ENCODE measurements at places on chromosomes 5 and 9.

- no peak for DNase-seq
These were observed 173.5 kb downstream of the C5orf15 start for GRCh38 chr5:133794771-133795415.

DNA sequence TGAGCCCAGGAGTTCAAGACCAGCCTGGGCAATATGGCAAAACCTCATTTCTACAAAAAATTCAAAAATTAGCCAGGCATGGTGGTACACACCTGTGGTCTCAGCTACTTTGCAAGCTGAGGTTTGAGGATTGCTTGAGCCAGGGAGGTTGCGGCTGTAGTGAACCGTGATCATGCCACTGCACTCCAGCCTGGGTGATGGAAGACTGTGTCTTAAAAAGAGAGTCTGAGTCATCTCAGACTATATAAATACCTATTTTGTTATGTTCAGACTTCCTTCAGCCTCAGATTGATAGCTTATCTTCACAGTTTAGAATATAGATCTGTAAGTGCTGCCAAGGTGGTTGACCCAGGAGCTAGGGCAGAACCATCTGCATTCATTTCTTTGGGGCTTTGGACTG is 1.6 kb upstream of the PAIP2 start:
- DNase-seq = no peak

DNA sequence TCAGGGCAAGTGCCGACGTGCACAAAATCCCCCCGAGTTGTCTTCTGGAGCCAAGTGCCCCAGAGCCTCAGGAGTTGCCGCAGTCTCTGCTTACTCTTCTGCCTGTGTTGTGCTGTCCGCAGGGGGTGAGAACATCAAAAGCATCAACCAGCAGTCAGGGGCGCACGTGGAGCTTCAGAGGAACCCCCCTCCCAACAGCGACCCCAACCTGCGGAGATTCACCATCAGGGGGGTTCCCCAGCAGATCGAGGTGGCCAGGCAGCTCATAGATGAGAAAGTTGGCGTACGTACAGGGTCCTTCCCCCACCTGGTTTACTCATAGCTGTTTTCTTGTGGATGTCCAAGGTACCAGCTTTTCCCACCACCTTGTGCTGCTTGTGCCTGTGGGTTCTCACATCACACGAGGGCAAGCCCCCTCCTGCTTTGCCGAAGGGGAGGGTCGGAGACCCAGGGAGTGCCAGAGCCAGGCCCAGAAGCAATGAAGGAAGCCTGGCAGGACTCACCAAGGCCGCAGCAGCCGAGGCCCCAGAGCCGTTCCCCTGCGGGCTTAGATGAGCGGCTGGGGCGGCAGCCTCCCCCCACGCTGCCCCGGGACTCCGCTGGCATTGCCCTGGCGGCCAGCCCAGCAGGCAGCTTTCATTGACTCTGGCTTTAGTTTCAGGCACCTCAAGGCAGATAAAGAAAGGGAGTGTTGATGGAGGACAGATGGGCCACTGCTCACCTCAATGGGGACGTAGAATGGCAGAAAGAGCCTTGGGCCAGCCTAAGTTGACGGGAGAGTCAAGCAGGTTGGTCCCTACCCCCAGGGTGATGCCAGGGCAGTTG is 33.7 kb upstream of the PRDM12 start:
- no peak for DNase-seq

- DNase-seq = no peak
These were observed 163.6 kb upstream of the IRX2 start for GRCh38 chr5:2914981-2915484.

- DNase-seq = no peak
These were observed 108.5 kb downstream of the NR6A1 start for GRCh38 chr9:124662561-124662960.

GRCh38 chr9:123425836-123426365 is 69.9 kb downstream of the CRB2 start:
- no peak for DNase-seq

GRCh38 chr5:138366632-138367382 is 14.3 kb downstream of the KDM3B start:
- DNase-seq = no peak

GRCh38 chr9:108961151-108961550 is 27.0 kb downstream of the ABITRAM start:
- DNase-seq = no peak

DNA sequence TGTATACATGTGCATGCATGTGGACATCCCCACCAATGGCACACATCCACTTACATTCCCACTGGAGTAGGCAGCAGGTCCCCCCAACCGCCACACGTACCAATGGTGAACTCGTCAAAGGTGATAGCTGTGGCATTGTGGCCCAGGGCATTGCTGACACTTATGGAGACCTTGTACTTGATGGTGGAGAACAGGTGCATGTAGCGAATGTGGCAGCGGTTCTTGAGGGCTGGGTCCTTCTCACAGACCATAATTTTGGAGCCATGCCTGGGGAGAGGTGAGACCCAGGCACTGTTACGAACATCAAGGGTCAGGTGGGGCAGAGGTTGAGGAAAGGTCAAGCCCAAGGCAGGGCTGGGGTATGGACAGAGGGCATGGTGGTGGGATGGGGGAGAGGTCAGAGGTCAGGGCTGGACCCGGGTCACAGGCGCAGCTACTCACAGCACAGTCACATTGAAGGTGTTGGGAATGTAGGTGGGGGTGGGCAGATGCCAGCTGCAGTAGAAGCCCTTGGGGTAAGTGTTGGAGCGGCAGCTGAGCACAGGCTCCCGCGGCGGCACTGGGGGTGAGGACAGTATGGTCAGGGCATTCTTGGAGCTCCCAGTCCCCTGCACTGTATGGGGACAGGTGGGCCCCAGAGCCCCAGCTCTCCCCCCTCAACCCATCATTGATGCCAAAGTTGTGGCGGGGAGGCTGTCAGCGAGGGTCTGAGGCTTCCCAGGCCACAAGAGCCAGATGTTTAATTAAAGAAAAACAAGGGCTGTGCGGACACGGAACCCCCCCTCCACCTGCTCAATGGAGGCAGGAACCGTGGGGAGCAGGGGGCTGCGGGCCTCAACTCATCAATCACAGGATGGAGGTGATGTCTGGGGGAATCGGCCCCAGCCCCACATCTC is 31.9 kb downstream of the CNTFR start:
- DNase-seq = no peak

GRCh38 chr5:34487159-34487879 is 168.8 kb upstream of the RAI14 start:
- no peak for DNase-seq

- no peak for DNase-seq
These were observed 196.2 kb downstream of the HSPA4 start for GRCh38 chr5:133247881-133248624.

- DNase-seq = no peak
These were observed 190.1 kb downstream of the PARP8 start for GRCh38 chr5:50856401-50857119.

DNA sequence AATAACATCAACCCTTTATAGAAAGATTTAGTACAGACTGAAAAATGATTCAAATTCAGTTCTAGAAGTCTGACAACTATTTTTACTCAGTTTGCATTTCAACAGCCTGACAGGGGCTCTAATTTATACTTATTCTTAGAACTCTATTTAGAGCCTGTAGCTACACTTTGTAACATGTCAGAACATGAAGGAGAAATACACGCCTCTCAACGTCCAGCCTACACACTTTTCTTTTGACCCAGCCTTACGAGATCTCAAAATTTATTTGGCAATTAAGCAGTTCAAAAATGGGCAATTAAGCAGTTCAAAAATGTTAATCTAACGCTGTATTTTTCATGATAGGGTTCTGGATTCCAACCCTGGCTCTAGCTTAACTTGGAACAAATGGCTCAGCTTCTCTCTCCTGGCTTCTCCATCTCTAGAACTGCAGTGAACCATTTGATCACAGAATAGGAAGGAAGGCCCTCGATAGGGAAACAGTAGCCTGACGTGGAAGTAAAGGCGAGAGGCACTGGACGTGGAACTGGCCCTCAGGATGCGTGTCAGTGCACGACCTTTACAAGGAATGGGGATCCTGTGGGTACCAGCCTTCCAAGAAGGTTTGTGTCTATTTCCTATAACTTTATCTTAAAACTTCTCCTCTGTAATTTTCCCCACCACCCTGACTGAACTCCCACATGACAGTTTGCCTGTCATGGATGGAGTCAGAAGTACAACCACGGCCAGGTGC is 66.4 kb downstream of the PRRT1B start:
- no peak for DNase-seq

- DNase-seq = no peak
These were observed 139.5 kb downstream of the KDM4C start for GRCh38 chr9:6897207-6897822.

DNA sequence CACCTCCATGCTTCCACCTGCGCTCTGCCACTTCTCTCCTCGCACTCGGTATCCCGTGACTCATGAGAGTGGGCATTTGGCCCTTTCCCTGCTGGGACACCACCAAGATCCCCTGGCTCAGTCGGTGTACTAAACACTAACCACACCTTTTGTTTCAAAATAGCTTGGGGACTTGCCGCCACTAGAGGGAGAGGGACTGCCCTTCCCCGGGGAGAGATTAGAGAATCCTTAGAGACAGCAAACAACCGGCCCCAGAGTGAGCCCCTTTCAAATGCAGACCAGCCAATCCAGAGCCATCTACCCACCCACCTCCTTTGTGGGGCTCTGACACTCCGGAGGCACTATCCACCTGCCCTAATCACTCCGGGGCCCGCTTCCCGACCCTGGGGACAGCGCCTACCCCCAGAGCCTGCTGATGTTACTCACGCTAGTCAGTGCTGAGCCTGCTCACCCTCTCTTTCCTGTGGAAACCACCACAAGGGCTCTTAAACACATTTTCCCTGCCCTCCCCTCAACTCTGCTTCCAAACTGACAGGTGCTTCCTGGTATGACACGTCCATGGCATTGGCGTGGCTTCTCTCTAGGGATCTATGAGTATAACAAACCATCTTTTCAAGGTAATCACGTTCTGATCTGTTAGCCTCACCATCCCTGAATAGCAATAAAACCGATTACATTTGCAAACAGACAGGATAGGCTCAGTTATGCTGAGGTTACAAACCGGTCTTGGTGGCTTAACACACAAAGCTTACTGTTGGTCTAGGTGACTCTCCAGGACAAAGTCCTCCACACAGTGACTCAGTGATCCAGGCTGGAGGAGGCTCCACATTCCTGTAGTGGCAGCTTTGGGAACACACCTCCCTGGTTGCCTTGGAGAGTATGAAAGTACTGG is 180.1 kb upstream of the MVB12B start:
- DNase-seq = no peak

- no peak for DNase-seq
These were observed 56.6 kb upstream of the IFNK start for GRCh38 chr9:27467486-27467885.

- no peak for DNase-seq
These were observed 145.7 kb downstream of the EGFLAM start for GRCh38 chr5:38403877-38404635.

DNA sequence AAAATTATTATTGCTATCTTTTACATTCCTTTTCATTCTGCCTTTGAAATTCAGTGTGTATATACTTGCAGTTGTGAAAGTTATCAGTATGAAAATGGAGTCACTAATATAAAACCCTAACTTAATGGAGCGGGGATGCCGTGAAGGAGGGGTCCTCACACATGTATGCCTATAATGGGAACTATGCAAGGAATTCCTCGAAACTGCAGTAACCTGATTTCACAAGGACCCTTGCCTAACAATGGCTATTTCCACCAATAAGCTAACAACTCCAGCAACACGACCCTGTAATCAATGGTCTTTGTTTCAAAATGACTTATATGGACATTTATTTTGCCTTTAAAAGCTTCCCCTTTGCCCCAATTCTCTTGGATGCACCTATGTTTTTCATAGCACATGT is 12.6 kb upstream of the MLLT3 start:
- DNase-seq = no peak

- DNase-seq = no peak
These were observed 38.3 kb upstream of the KCNV2 start for GRCh38 chr9:2679011-2679410.

DNA sequence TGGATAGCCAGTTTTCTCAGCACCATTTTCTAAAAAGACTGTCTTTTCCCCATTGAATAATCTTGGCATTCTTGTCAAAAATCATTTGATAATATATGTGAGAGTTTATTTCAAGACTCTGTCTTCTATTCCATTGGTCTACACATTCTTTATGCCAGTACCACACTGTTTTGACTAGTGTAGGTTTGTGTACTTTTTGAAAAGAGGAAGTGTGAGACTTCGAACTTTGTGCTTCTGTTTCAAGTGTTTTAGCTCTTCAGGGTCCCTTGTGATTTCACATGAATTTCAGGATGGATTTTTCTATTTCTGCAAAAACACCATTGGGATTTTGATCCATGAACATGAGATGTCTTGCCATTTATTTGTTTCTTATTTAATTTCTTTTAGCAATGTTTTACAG is 78.5 kb upstream of the ALDH1A1 start:
- DNase-seq = no peak

DNA sequence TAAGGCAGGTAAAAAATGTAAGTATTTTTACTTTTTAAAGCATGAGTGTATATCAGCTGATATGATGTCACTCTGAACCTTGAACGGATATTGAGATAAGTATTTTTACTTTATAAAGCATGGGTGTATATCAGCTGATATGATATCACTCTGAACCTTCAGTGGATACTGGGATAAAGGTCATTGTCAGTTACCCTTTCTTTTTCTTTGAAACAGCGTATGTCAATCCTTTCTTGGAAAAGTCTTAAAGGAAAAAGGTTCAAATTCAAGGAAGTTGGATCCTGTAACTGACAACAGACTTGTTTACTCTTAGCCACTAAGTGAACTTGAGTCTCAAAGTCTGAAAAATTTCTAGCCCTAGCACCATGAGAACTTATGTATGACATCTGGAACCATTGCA is 61.7 kb upstream of the IFNK start:
- DNase-seq = no peak

- no peak for DNase-seq
These were observed 181.9 kb upstream of the SEMA6A start for GRCh38 chr5:116756531-116756930.

GRCh38 chr5:133472829-133473228 is 139.5 kb downstream of the FSTL4 start:
- no peak for DNase-seq

GRCh38 chr9:131432597-131433301 is 38.9 kb downstream of the PRRC2B start:
- DNase-seq = no peak

DNA sequence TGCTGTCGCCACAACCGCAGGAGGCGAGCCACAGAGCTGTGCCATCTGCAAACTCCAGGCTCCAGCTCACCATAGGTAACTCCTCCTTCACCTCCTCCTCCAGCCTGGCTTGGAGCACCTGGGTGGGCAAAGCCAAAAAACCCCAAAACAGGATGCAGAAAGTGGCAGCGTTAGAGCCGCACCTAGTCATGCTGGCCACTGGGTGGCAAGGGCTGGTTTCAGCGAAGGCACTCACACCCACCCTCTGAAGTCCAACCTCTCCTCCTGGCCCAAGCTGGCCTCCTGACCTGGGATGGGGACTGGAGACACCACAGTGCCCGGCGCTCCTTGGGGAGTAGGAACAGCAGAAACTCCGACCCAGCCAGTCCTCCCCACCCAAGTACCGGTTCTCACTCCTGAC is 28.7 kb upstream of the ZNF354B start:
- DNase-seq = no peak
